Activated CD8-positive, alpha-beta memory T cell treated with anti-CD3 and anti-CD28 coated beads, Interleukin-2, amount 50 U/mL, for 48 hours (primary cell): ENCODE measurements at places on chromosomes 5 and 9.

DNA sequence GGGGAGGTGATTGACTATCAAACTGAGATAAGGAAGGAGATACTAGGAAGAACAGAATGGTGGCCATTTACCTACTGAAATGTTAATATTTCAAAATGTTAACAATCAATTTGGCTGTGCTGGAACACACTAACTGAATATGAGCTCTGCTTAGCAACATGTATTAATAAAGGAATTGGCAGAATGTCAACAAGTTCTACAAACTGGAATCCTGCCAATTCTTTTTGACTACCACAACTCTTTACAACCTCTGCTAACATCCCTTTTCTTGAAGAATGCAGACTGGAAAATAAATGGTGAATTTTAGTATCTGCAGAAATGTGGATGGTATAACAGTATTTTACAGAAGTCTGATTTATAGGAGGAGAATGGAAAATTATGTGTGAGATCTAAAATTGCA, 446.4 kb downstream of the ISL1 start:
- DNase-seq = no peak

DNA sequence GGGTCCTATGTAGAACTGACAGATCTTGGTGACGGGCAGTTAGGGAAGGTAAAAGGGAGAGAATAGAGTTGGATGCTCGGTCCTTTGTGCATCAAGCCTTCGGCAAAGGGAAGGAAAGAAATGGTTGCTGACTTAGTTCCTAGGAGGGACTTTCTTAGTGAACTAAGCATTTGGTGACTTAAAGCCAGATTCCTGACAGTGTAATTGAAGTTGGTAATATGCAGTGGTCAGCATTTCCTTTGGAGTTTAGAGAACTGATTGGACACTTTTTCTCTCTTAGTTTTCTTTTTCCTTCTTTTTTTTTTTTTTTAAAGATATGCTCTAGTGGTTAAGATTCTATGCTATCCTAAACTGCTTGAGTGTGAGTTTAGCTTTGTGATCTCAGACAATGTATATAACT, 2.3 kb downstream of the CLTA start:
- no peak for DNase-seq

GRCh38 chr5:74248576-74248975, 392.0 kb downstream of the ENC1 start:
- DNase-seq = no peak

GRCh38 chr9:91186632-91187108, 175.0 kb downstream of the AUH start:
- DNase-seq = peak; percentile 74

- DNase-seq = no peak
Measured at GRCh38 chr9:119667916-119668315, 298.7 kb upstream of the BRINP1 start.
